ENCODE measurements at places on chromosomes 6 and 20.

DNA sequence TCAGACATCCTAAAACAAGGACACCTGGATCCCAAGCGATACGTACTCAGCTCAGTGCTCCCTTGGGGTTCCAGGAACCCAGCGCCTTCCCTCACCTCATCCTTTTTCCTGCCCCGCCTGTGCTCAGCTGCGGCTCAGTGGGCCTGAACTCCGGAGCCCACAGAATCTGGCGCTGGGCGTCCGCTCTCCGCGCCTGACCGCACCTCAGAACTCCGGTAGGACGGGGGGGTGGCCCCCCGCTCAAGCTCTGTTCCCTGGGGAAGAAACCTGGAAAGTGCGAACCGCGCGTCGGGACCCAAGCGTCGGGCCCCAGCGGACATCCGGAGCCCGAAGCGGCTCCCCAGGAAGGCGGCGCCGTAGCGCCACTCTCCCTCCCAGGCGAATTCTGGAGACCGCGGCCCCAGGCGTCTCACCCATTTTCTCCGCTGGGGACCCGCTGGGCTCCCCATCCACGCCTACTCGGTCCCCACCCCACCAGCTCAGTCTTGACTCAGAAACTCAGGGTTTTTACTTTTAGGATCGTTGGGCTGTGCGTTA lies 336 bp upstream of the LY6G5C start:
- DNase-seq = no peak

GRCh38 chr6:129292836-129293235 lies 409.9 kb downstream of the LAMA2 start:
- no peak for DNase-seq

DNA sequence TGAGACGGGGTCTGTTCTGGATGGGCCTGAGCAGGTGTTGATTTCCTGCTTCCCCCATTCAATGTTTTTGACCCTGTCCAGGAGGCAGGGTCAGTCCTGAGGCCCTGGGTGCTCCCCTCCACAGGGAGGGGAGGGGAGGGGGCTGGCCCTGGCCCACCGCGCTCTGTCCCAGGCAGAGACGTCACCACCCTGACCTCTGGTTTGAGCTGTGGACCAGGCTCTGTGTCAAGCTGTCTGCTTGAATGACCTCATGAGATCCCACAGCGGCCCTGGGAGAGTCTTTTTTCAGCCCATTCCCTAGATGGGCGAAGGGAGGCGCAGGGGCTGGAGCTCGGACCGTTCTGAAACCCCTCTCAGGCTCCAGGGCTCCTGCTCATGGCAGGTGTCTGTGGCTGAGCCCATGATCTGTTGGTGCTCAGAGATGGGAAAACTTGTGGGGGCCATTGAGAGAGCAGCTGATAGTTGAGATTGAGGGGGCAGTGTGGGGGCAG lies 8.9 kb upstream of the LKAAEAR1 start:
- no peak for DNase-seq

DNA sequence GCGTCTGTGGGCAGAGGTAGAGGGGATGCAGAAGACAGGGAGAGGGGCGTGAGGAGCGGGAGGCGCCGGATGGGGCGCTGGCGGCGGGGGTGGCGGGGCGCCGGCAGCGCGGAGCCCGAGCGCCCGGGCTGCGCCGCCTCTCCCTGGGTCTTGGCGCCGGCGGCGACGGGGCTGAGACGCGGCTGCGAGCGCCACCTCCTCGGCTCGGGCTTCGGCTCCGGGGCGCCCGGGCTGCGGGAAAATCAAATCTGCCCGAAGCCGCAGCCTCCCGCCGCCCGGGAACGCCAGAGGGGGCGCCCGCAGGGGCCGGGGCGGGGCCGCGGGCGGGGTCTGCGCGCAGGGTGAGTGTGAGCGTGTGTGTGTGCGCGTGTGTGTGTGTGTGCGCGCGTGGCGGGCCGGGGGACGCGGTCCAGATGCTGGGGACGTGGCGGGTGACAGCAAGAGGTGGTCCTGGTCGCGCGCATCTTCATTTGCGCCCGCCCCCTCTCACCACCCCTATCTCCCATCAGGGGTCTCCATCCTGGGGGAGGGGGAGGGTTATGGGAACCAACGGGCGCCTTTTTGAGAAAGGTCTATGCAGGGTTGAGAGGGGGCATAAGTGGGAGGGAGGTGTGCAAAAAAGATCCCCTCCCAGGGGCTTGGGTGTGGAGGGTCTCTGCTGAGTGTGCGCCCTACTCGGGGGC lies 646 bp upstream of the CPNE5 start:
- no peak for DNase-seq

- no peak for DNase-seq
Observed at GRCh38 chr6:125815080-125815910, 24.5 kb downstream of the NCOA7 start.

DNA sequence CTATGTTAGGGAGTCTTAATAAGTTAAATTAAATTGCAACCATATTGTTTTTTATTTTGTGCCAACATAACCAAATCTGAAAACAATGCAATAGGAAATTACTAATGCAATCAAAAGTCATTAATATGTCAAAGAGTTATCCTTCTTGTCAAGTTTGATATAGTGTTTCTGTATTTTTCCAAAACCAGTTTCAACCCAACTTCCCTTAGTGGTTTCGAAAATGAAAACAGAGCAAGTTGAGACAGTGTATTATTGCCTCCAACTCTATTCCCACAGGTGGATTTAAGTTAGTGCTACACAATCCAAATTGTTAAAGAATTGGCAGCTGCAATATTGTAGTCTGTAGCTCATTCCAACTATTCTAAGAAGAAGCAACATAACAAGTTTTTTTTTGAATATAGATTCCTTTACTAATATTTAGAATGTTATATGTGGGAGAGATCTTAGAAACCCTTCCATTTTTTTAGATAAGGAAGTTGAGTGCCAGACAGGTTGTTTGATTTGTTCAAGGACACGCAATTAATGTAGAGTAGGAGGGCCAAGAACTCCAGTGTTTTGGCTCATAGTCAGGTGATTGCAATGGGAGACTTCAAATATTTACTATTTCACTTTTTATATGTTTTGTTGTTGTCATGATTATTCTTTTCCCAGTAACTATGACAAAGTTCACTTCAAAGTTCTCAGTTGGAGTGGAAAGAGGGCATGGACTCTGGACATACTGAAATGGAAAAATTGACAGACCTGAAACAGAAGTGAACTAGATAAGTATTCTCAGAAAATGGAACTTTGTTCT lies 282.4 kb upstream of the HSF2 start:
- DNase-seq = no peak

- DNase-seq = peak; percentile 34
Observed at GRCh38 chr6:33771146-33772081, 17.5 kb downstream of the LEMD2 start.

DNA sequence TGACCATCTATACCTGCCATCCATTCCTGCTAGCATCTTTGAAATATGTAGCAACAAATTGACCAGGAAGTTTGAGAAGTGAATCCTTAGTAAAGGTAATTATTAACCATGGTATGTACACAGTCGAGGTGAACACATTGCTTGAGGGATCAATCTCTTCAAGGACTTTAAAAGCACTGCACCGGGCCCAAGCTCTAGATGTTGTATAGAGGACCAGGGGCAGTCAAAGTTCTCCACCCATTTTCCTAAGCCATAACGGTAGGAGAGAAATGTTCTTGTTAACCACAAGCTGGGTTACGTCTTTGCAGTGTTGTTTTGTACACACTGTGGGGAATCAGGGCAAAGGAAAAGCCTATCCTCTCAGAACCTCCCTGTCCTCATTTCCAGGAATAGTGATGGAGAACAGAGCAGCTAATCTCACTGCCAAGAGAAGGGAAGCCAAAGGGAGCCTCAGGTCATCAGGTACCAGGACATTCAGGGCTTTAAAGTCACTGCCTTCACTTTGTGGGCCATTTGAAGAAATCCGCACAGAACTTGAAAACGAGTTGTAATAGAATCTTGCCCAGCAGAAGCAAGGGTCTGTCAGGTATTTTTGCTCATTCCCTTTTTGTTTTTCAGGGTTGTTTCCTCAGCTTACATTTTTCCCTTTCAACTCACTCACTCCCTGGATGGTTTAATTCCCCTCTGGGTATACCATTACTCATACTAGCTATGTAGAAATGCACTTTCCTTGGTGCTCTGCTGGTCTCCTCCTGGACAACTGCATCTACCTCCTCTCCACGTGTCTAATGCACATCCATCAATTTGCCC lies 5.3 kb upstream of the PM20D2 start:
- no peak for DNase-seq

DNA sequence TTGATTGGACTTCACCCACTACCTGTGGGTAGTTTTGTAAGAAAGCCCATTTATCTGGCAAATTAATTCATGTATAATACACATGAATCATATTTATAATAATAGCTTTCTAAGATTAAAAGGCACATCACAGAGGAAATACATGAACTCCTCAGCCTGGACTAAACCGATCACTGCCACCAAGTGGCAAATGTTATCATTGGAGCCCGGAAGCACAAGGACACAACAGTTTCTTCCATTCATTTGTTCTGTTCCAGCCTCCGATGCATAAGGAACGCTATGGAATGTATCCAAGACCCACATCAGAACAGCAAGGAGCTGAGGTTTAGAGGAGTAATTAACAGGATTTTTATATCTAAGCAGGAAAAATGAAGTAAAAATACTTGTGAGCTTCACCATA lies 13.9 kb upstream of the IPCEF1 start:
- no peak for DNase-seq

- no peak for DNase-seq
Observed at GRCh38 chr6:124055963-124056362, 252.3 kb downstream of the NKAIN2 start.

DNA sequence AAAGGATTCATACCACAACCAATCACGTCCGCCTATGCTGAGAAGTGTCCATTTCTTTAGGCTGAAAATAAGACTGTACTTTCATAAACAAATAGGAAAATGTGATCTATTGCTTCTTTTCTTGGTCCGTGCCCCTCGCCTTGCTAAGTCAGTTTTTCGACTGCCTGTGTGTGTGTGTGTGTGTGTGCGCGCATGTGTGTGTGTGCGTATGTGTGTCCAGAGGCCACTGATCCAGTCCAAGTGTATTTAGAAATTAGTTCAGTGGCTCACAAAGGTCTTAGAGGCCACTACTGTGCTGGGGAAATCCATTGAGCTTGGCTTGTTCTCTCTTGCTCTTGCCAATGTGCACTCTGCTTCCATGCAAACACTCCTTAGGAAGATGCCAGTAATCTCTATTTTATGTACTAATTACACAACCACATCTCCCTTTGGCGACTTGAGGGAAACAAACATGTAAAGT lies 50.5 kb downstream of the SLC22A23 start:
- no peak for DNase-seq

DNA sequence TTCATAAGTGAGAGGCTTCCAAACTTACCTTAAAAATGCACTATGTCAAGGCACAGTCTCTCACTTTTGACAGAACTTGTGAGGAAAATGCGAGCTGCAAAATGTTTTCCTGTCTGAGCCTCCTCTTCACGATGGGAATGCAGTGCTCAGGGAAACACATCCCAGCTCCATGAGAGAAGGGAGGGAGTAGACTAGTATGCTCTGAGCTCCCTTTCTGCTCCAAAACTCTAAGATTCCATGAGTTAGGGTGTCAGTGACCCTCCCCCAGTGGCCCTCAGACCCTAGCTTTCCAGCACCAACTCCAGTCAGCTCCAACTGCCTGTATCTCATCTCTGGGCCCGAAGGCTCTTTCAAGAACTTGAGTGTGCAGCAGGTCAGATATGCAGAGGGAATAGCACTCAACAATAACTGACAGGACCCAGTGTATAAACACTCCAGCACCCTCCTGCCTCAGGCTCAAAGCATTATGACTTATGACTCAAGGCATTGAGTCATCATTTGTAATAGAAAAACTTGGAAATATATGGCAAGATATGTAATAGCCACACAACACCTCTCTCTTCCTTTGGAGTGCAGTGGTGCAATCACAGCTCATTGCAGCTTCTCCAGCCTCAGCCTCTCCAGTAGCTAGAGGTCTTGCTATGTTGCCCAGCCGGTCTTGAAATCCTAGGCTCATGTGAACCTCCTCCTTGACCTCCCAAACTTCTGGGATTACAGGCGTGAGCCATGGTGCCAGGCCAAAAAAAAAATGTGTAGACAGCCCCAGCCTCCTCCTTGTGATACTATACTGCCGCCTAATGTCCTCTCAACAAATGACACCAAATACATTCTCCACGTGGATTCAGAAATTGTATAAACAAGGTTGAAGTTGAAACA lies 16.7 kb upstream of the ENTPD6 start:
- DNase-seq = no peak

- no peak for DNase-seq
Observed at GRCh38 chr6:127880429-127880828, 20.4 kb downstream of the THEMIS start.

GRCh38 chr20:43477619-43478018 lies 19.9 kb downstream of the SRSF6 start:
- no peak for DNase-seq

DNA sequence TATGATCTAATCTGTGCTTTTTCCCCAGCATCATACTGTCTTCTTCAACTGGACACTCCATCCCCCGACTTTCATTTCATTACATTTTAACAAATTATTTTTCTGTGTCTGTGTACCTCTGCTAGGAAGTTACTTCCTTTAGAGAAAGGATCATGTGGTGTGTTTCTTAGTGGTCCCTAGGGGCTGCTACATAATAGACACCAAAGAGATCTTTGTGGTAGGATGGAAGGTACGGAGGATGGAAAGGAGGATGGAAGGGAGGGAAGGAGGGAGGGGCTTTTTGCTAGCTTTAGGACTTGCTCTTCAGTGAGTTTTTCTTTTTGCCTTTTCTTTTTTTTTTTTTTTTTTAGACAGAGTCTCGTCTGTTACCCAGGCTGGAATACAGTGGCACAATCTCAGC lies 95.7 kb downstream of the TNFAIP3 start:
- no peak for DNase-seq

GRCh38 chr20:51495921-51496545 lies 46.5 kb downstream of the NFATC2 start:
- DNase-seq = no peak

- no peak for DNase-seq
Observed at GRCh38 chr6:39440039-39440426, 117.5 kb upstream of the KCNK16 start.

DNA sequence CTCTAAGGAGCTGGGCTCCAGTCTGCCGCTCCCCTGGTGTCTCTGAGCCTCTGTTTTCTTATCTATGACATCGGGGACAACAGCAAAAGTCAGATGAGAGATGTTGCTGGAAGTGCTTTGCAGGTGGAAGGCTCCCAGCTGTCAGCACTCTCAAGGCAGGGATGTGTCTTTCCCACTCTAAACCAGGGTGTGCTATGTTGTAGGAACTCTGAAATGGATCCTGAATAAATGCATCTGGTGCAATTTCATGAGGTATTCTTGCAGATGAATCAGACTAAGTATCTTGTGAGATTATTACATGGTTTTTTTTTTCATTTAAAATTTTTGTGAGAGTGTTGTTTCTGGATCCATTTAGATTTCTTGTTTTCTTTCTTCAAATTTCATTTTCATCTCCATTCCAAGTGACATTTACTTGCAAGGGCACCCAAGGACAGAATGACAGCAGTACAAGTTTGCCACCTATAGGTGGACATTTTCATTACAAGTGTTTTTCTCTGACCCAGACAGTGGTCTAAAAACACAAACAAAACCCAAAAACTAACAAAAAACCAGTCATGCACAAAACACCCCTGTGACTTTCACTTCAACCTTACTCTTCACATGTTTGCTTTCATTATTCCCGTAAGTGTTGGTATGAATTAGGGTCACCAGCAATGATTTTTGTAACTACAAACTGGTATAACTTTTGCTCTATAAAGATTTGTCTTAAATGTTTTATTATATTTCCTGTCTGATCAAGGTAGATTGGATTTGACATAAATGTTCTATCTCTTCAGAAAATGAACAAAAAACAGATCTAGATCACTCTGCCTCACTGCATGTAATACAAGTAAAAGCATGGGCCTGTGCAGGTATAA lies 14.7 kb upstream of the SIM1 start:
- DNase-seq = no peak

- DNase-seq = no peak
Observed at GRCh38 chr6:157128235-157128775, 195.0 kb downstream of the TMEM242 start.

- no peak for DNase-seq
Observed at GRCh38 chr6:28943557-28944411, 20.0 kb upstream of the TRIM27 start.
